ENCODE measurements at places on chromosomes 6 and 20.
A peak's percentile ranks its signal among the peaks of the same experiment; 100 is the strongest.

DNA sequence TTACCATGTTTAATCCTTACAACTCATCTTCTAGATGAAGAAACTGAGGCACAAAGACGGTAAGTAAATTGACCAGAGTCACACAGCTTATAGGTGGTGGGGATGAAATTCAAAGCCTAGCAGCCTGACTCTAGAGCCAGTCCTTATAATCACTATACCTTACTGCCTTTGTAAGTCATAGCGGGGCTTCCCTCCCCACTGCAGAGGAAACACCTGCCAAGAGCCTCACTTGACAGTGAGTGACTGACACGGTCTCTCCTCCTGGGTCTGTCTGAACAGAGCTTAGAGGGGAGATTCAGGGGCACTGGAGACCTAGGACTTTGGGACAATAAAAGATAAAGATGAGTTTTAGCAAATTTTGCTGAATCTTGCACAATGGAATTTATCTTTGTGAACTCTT lies 12.8 kb downstream of the SUN5 start:
- DNase-seq, result no peak

- no peak for DNase-seq
Observed at GRCh38 chr6:149897855-149898744, at the start of gene RAET1E. RAET1E (minus strand) TSS chr6:149898113; CDS start chr6:149890901, 7,212 bp downstream.

DNA sequence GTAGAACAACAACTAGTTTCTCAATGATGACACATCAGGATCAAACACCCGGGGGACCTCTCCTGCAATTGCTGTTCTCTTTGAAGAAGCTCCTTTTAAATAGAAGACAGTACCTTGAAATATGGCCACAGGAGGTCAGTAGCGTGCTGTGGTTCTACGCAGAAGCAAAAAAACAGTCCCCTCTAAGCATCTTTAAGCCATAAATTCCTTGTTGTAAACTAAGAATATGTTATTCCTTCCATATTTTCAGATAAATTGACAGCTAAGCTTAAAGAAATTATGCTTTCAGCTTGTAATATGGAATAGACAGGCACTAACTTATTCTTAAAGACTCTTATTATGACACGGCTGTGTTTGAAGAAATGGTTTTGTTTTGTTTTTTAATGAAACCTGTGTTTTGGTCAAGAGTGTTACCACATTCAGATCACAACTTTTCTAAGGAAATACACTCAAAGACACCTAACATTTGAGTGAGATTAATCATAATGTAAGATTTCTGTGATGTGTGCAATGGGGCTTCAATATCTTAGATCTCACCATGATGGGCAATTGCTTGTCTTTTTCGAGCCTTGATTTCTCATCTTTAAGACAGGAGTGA lies 49.7 kb upstream of the IL20RA start:
- peak; percentile 58 for DNase-seq

DNA sequence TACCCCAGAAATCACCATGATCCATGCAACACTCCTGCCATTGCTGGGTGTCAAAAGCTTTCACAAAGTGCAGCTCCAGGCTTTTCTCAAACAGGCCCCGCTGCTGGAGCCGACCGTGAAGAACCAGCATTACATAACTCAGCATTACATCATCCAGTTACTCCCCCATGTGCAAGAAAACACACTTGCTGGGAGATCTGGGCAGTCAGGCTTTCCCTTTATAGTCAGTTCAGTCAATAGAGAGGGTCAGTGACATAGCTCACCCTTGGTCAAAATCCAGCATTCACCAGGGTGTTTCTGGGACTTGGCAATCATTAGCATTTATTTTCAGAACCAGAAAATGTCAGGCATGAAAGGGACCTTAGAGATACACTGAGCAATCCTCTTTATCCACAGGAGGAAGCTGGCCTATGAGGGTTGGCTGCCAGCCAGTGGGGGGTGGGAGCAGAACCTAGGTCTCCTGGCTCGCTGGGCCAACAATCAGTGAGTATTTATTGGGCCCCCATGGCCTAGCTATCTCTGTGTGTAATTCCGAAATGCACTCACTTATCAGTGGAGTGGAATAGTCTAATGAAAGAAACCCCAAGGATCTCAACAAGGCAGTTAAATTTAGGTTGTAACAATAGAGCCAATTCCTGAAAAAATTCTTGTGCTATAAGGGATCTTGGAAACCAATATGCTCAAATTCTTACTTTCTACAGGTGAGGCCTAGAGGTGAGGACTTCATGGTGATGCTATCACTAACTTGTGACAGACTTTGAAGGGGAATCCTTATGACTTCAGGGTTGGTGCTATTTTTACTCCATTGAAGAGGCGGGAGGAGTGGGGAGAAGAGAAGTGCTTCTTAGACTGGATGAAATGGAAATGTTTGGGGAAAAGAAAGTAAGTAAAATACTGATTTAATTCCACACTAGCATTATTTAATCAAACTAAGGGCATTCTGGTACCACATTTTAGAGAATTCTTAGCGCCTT lies 54.6 kb downstream of the LYRM4 start:
- peak; percentile 64 for DNase-seq

DNA sequence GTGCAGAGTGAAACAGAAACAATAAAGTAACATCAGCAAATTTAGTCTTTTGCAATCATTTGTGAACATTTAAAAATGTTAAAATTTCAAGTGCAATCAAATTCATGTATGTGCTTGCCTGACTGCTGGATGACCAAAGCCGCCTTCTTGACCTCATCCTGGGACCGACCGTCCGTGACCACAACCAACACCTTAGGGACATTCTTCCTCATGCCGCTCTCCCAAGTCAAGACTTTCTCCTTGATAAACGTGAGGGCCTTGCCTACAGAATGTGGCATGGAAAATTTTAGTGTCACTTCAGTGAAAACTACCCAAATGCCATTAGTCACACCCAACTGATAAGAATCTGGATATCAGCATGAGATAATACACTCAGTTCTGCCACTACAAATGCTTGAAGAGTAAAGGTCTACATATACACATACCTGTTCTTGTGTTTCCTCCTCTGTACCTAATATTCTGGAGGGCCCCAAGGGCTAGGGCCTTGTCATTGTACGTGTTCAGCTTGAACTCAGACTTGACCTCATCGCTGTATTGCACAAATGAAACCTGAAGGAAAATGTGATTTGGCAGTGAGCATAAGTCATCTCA lies 86.8 kb downstream of the COL12A1 start:
- DNase-seq, result no peak

DNA sequence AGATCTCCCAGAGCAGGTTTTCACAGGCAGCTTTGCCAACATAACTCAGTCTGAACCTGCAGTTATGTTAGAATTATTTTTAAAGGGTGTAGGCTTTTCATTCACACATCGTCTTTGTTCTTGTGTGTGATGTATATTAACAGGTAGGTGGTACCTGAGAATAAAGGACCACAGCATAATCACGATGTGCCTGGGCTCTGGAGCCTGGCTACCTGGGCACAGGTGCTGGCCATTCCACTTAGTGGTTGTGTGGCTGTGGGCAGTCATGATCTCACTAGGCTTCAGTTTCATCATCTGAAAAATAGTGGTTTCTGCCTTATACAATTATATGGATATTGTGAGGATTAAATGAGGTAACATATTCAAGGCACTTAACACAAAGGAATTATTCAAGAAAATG lies 6.4 kb downstream of the CD109 start:
- DNase-seq, result no peak

- DNase-seq, result no peak
Observed at GRCh38 chr20:49319208-49319809, 41.5 kb upstream of the ZNFX1 start.

DNA sequence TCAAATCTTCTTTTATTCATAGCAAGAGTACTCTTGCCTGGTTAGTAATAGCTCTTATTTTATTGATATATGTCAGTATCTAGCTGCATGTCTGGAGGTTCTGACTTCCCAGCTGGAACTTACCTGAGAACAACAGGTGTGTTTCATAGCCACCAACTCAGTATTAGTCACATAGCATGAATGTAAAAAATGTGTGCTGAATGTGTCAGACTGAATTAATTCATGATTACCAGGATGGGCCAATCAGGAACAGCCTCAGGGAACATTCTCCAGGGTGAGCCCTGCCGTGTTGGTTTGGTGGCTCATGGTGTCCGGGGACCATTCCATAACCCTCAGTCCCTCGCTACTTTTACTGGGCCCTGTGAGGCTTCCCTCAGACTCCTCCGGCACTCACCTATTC lies 99.7 kb downstream of the TULP4 start:
- DNase-seq, result no peak

- DNase-seq, result no peak
Observed at GRCh38 chr6:23559587-23560343, 566.2 kb upstream of the NRSN1 start.

- DNase-seq, result no peak
Observed at GRCh38 chr20:32476684-32477593, 108.2 kb downstream of the NOL4L start.

DNA sequence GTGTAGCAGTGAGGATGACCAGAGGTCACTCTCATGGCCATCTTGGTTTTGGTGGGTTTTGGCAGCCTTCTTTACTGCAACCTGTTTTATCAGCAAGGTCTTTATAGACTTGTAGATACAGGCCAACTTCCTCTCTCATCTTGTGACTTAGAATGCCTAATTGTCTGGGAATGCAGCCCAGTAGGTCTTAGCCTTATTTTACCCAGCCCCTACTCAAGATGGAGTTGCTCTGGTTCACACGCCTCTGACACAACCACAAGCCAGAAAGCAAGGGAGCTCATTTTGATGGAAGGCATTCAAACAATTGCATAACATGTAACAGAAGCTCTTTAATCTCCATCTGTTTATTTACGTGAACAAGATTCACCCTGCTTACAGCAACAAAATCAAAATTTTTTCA lies 492.0 kb upstream of the SULF2 start:
- no peak for DNase-seq

- DNase-seq, result no peak
Observed at GRCh38 chr6:100194535-100194934, 200.5 kb upstream of the MCHR2 start.

DNA sequence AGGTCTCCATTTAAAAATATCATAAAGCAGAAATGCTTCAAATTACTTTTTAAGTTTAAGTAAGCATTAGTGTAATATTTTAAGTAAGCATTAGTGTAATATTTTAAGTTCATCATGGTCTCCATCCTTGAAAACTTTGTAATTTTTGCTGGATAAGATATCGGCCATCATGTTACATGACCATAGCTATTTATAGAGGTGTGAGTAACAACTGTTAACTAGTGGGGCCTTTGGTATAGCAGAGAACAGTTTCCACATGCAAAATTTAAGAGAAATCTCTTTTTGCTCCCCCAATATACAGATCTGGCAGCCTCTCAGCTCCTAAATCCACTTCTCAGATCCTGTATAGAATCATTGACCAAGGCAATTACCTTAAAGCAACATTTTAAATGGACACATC lies 468 bp downstream of the TRDN start:
- DNase-seq, result no peak

DNA sequence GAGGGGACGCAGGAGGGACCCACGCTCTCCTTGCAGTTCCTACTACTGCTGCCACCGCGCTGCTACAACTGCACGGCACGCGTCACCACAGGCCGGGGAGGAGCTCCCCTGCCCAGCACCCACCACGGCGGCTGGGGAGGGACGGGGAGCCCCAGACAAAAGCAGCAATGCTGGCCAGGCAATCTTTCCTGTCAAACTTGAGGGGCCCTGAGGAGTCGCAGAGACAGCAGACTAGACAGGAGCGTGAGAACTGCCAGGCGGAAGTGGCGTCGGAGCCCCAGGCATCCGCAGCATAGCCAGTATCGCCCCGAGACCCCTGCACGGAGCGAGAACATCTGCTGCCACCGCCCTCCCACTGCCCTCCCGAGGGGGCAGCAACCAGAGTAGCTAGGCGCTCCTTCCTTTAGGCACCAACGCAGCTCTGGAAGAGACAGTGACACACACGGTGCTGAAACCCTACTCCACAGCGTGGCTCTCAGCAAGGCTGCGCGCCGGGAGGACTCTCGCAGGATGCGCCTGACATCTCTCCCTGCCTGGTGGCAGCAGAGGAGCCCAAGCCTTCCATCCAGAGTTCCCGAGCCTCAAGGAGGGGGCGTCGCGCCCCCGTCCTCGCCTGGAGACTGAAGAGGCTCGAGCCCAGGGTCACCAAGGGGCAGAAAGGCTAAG lies 2.2 kb downstream of the TAF4 start:
- peak; percentile 48 for DNase-seq

DNA sequence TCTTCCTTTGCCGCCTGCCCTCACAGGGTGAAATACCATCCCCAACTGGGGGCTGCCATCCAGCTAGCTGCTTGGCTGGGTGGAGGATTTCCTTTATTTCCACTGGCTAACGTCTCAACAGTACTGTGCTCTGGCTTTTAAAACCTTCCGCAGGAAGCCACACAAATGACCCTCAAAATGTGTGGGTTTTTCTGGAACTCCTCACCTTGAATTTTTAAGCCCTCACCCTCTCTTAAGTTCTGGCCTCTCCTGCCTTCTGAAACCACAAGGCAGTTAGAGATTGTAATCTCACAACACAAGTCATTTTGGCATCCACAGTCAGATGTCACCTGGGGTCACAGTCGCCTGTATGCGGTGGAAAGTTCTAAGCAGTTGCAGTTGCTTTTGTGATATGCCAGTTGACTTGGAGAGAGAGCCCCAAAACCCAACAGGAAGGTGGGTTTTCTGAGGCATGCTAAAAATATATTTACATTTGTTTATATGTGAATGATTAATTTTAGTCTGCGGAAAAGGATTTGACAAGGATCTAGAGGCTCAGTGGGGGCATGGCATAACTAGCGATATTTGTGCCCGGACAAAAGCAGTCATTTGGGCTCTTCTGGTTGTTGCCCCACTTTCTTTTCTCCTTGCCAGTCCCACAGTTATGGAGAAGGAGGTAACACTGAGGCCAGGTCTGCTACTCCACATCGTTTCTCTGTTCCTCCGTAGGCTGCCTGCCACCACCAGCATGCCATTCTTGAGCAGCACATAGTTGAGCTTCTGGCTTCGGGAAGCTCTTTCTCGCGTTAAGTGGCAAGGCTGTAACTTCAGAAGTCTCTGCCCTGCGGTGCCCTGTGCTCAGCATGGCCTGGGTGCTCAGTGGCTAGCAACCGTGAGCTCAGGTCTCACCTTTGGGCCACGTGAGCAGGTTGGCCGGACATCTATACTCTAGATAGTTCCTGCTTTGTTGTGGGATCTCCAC lies 335.3 kb downstream of the CD83 start:
- no peak for DNase-seq

GRCh38 chr6:132400883-132401617 lies at the start of gene MOXD1:
MOXD1 (minus strand) TSS chr6:132401475; CDS start chr6:132401426, 49 bp downstream.
- peak; percentile 59 for DNase-seq

DNA sequence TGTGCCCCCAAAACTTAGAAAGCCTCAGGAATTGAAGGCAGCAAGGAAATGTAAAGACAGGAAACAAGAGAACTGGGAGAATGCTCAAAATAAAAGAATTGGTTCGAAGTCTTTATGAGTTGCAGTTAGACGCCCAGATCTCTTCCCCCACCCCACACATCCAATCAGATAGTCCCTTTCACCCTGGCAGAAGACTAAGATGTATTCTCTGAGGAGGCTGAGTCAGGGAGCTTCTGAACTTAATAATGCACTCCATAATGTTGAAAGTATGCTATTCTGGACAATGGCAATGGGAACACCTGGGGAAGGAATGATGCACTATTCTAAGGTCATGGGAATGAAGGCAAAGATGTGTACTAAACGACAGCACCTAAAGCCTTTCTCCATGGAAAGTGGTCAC lies 173.6 kb downstream of the MTFR2 start:
- peak; percentile 84 for DNase-seq

Measured in fibroblast of skin of right quadriceps (primary cell).